ENCODE measurements at places on chromosomes 7 and 10. TPM values are rescaled to one million over a fixed set of nuclear protein-coding genes. Genes with fewer than 3 reads are reported as not detected.
A peak's percentile ranks its signal among the peaks of the same experiment; 100 is the strongest.

DNA sequence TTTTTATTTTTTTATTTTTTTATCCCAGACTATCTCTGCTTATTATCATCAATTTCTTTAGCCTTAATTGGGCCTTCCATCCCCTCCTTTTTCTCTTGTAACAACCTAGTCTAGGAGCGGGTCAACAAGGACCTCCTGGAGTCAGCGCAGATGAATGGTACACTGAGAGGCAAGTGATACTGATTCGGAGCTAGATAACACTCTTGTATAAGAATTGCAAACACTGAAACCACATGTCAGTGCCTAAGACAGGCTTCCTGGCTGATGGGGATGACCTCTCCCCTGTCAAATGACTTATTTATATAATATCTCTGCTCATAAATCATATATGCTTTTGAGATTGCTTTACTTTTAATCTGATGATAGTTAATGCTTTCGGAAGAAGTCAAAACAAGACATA lies 22.7 kb downstream of the BPGM start:
- DNase-seq: no peak

GRCh38 chr7:95472581-95473161 lies 13.1 kb upstream of the ASB4 start:
- no peak for DNase-seq

Gene RAB11FIP2
- polyA plus RNA-seq: 3.7 TPM

- no peak for DNase-seq
Measured at GRCh38 chr10:124996854-124997215, 54.9 kb downstream of the ZRANB1 start.

DNA sequence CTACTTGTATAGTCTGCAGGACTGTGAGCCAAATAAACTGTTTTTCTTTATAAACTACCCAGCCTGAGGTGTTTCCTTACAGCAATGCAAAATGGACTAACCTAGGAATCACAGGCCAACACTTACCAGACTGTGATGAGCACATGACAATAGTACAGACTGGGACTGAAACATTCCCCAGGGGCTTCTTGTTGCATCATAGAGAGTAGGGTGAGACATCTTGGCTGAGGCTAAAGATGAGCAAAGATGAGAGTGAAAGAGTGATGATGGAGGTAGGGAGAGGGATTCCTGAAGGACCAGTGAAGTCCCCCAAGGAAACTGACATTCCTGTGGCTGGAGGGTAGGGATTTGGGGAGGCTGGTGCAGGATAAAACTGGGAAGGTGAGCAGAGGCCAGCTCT lies 194.4 kb downstream of the TPST1 start:
- no peak for DNase-seq

DNA sequence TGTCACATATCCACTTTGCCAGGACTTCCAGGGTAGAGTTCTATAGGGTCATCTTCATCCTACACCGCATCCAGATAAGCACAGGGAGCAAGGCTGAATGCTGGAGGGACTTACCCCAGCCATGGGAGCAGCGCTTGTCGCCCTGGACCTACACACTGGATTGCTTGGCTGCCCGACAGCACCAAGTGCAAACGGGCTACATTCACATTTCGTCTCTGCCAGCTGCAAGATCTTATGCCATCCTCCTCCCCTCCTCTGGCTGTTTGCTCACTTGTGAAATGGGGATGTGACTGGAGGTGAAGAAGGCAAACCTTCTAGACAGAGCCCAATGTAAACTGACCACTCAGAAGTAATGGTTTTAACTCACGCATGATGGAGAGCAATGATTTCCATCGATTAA lies 1.0 kb downstream of the DDC start:
- no peak for DNase-seq

GRCh38 chr10:114334301-114334700 lies 70.0 kb downstream of the AFAP1L2 start:
- peak; percentile 59 for DNase-seq

DNA sequence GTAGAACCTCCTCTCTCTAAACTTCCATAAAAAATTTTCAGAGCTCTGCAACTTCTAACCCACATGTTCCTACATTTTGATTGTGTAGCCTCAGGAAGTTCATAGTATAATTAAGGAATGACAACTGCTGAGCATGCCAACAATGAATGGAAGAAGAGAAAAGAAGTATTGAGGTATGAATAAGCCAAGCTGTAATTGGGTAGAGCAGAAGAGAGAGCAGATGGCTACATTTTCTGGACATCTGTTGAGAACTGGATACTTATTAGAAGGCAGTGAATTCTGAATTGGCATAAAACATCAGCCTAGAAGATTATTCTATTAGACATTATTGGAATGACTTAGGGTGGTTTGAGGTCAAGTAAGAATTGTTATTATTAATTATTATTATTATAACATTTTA lies 728.3 kb upstream of the PHF14 start:
- no peak for DNase-seq

DNA sequence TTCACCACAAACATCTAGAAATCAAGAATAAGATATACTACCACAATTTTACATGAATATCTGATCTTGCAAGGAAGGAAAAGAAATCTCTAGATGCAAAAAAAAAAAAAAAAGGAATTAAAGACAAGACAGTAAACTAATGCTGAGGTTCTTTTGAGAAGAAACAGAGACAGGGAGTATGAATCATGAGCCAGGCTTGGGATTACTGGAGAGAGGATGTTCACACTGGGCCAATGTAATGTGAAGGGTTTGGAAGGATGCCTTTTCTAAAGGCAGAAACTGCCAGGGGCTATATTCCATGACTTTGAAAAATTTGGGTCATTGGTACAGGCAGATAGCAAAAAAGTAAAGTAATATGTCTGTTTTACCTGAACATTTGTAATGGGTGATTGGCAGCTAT lies 573.0 kb upstream of the IGFBP3 start:
- DNase-seq: no peak

GRCh38 chr10:100969187-100970075 lies at the start of gene SEMA4G:
SEMA4G (plus strand) TSS chr10:100969504; CDS start chr10:100972913, 3,409 bp downstream.
- DNase-seq: peak; percentile 84

DNA sequence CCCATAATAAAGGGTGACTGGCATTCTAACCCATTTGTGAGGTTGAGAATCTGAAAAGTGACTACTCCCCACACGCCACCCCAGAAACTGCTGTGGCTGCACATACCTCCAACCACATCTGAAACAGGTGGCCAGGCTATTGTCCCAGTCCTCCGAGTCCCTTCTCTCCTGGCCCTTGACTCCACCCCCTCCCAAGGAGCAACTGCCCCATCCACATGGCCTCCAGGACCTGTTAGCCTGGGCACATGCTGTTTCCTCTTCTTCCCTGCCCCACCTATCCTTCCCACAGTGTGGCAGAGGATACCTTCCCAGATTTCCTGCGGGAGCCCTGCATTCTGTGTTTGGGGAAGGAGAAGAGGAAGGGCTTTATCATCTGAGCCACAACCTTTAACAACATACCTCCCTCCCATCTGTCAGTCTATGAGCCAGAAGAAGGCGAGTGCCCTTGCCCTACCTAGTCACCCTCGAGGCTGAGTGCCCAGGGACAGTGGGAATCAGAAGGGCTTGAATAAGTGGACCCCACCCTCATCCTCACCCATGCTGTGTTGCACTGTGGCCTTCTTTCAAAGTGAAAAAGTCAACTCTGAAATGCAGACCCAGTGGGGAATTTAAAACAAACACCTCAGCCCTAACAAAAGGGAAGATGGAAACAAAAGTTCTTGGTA lies 11.9 kb downstream of the STEAP1B start:
- no peak for DNase-seq

Gene LDB3
- polyA plus RNA-seq: 0.23 TPM

DNA sequence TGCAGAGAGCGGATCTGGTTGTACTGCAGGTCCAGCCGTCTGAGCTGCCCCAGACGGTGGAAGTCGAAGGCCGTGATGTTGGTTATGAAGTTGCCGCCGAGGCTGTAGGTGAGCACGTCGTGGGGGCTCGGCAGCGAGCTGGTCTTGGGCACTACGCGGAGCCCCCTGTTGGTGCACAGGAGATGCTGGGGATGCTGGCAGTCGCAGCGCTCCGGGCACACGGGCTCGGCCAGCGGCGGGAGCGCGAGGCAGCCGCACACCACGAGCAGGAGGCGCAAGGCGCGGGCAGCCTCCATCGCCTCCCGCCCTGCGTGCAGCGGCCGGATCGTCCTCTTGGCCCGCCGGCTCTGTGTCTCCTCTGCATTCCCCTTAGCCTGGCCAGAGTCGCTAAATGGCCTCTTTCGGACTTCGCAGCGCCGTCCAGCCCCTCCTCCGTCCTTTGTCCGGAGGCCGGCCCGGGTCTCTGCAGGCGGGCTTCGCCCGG lies 337 bp downstream of the TRIL start:
- peak; percentile 76 for DNase-seq

DNA sequence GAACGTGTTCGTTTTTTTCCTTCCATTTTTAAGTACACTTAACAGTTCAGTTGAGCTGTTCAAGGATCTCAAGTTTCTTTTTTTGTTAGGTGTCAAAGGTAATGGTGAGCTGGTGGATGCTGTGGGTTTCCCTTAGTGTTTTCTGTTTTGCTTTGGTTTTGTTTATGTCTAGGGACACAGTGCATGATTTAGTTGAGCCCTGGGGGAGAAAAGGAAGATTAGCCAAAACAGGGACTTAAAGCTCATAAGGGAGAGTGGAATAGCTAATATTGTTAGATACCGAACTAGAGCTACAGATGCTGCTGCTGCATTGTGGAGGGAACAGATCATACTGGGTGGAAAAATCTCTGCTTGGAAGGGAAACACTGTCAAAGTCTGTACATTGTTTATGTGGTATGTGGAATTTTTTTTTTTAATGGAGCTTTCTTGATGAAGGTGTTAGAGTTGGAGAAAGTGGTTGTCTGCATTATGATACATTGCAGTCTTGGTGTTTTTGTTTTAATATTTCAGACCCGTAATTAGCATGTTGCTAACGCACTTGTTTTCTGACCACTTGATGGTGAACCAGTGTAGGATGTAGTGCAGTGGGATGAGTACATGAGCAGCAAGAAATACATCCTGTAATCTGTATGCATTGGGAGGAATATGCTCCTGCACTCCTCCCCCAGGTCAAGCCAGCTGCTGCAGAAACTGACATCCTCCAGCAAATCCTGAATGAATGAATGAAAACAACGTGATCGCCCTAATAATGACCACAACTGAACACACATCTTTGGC lies 2.1 kb downstream of the GLCCI1 start:
- no peak for DNase-seq

- DNase-seq: no peak
Measured at GRCh38 chr10:14220026-14220425, 110.7 kb downstream of the FRMD4A start.

Gene ASB15
- 0.03 TPM for polyA plus RNA-seq

Data from spleen (tissue), 13 donors.